Activated CD8-positive, alpha-beta memory T cell treated with anti-CD3 and anti-CD28 coated beads for 36 hours (primary cell): ENCODE measurements at places on chromosomes 3 and 15. TPM values are rescaled to one million over a fixed set of nuclear protein-coding genes. Genes with fewer than 3 reads are reported as not detected.

The CFAP100 gene
- total RNA-seq, result not detected

The FEZF2 gene
- total RNA-seq, result not detected

The DOCK3 gene
- total RNA-seq, result 2.5 TPM

The LYZL4 gene
- total RNA-seq, result not detected

The ZDHHC3 gene
- total RNA-seq, result 42.8 TPM

The CCDC39 gene
- not detected for total RNA-seq

The SERINC4 gene
- 0.10 TPM for total RNA-seq

The ZNF860 gene
- 0.13 TPM for total RNA-seq

The PTPRG gene
- total RNA-seq, result not detected
